ENCODE measurements at places on chromosomes 11 and 22.

DNA sequence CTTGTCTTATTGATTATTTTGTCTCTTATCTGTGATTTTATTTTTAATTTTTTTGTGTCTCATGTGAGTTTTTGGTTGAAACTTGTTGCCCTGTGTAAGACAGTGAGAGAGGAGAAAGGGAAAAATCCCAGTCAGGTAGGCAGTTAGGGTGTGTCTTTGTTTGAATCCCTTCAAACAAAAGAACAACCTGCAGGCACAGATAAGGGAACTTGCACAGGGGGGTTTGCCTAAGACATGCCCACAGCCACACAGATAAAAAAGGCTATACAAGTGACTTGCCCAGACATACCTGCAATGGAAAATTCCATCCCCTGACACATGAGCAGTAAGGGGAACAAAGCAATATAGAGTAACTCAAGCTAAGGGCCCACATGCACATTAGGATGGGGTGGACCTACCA, 127.8 kb upstream of the PLET1 start:
- no peak for DNase-seq

DNA sequence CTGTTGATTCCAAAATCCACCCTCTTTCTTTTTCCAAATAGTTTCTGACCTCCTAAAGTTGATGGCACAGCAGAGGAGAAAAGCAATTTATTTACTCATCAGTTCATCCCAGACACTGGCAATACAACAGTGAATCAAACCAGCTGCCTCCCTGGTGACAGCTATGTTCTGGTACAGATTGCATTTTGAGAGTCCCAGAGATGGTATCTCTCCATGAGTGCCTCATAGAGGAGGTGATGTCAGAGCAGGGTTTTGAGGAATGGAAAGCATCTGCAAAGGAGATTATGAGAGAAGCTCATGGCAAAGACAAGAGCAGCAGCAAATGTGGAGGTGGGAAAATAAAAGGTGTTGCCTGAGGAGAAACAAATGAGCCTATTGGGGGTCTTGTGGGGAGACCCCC, 377.2 kb downstream of the MN1 start:
- no peak for DNase-seq

DNA sequence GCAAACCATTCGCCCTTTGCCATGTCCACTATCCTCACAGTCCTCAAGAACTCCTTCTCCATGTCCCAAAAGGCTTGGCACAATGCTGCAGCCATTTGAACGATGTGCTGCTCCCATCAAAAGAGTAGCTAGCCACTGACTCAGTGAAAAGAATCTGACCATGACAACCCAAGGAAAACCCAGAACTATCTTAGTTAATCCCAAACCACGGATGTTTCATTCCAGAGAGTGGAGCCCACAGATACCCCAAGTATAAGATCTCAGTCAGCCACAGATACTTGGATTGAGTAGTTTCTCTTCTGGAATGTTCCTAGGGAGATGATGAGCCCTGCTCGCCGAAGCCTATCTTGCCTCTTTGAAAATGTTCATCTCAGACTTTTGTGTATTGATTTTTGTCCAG, 176.9 kb downstream of the NAV2 start:
- no peak for DNase-seq

DNA sequence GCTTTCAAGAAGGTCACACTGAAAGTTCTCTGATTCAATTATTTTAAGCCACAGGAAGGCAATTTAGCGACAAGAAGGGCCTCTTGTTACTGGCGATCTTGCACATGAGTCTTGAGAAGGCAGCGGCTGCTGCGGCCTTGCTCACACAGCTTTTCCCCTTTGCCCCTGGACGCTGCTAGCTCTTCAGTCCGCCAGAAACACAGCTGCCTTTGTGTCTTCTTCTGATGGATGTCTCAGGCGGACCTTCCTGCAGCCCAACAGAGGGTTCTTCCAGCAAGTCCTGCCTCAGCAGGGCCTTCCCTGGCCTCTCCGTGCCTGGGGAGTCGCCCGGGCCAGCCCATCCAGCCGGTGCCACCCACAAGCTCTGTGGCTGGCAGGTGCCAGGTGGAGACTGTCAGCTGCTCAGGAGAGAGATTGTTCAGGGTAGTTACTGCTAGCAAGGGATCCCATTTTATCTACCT, 59.4 kb downstream of the PKNOX2 start:
- no peak for DNase-seq

- no peak for DNase-seq
Observed at GRCh38 chr11:18468961-18469360, 13.3 kb downstream of the LDHAL6A start.

GRCh38 chr22:40418366-40419201, 48.2 kb downstream of the SGSM3 start:
- DNase-seq, result no peak
